ENCODE measurements at places on chromosomes 1 and 21.
A peak's percentile ranks its signal among the peaks of the same experiment; 100 is the strongest.

DNA sequence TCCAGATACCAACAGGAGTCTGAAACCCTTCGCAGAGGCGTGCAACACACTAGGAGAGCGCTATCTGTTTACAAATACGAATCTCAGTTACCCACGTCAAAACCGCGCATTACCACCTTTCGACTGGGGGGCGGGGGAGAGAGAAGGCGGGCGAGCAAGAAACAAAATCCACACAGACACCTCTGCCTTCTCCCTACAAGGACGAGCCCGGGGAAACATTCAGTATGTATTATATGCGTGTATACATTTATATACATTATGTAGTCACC, 722 bp downstream of the TUT4 start:
- DNase-seq = peak; percentile 25

- no peak for DNase-seq
Measured at GRCh38 chr1:96580920-96581319, 140.7 kb upstream of the PTBP2 start.

GRCh38 chr1:110067479-110067892, 3.0 kb downstream of the ALX3 start:
- DNase-seq = no peak

DNA sequence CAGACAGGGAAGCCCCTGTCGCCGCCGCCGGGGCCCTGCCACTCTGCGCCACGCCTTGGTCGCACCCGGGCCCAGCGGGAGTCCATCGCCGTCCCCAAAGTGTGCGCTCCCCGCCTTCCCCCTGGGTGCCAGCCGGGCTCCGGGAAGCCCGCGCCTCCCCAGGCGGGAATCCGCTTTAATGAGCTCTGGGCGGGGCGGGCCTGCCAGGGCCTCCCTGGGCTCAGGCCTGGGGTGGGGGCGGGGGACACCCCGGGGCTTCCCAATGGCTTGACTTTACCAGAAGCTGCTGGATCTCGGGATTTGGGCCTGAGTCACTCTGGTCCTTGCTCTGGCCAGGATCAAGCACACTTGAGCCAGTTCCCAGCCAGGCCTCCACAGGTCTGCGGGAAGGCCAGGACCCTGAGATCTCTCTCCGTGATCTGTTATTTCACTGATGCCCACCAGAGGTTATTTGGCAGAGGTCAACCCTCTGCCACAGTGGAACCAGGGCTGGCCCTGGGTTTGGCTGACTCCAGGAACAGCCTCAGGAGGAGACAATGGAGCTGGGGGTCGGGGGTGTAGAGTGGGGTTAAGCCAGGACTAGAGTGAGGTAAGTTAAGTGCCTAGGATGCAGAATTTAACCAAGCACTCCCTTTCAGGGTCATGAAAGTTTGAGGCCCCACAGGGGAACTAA, 178.4 kb upstream of the EDN2 start:
- no peak for DNase-seq

- DNase-seq = no peak
Measured at GRCh38 chr1:116345011-116345410, 28.0 kb upstream of the ATP1A1 start.

DNA sequence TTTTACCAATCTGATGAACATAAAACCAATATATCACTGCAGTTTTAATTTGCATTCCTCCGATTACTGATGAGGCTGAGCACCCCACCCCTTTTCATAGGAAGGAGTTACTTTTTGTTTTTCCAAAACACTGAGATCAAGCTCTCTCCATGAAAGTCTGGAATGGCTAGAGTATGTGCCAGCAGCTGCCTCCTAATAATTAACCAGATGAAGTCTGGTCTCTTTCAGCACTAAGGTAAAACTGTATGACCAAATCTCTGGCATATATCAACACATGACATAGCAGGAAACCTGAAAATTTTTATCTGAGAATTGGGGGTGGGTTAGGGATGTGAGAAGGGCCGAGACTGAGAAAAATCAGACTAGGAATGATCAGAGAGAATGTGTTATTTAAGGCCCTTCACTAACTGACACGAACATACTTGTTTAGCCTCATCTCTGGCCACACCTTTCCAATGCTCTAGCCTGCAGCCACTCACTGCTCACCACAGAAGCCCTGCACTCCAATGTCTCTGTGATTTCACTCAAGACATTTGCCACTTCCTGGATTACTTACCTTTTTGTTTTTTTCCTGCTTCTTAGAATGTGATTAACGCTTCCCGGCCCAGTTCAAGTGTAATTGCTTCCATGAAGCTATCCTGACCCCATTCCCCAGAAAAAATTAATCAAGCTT, 34.7 kb downstream of the WASF2 start:
- DNase-seq = no peak

GRCh38 chr1:208004851-208005250, 93.9 kb upstream of the CD34 start:
- DNase-seq = no peak

DNA sequence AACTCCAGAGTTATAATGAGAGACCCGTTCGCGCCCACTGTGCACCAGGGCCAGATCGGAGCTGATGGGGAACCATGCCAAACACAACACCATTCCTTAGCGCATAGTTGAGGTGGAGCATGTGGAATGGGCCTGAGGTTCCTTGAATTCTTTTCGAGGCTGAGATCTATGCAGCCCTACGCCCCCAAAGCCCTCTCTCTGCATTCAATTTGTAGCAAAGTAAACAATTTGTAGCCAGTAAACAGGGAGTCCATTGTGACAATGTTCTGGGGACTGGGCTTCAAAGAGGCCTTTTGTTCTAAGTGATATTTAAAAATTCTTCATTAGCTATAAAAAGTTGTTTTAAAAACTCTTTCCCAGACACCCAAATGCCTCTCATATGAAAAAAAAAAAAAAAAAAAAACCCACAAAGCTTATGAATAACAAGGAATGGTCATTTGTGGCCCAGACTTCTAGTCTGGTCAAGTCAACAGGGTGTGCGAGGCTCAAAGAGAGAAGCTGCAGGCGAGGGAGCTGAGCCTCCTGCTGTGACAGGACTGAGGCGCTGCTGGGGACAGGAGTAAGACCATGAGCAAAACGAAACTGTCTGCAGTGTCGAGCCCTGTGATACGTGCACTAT, 30.6 kb upstream of the KCNE2 start:
- no peak for DNase-seq

DNA sequence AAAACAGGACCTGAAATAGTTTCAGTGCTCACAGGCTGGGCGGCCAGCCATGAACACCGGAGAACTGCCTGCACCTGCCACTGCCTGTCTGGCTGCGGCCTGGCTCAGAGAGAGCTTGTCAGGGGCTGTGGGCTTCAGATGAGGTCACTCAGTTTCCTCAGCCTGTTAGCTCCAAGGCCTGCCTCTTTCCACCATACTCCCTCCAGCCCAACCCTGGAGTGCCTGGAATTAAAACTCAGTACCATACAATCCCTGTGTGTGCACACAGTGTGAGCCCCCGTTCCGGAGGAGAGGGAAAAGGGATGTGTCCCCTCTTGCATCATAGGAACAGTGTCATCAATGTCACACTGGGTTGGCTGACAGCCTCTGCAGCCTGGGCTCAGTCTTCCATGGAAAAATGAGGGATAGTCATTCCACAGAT, 16.2 kb downstream of the CACNA1S start:
- DNase-seq = no peak

- DNase-seq = no peak
Measured at GRCh38 chr1:156140879-156141707, 12.3 kb upstream of the SEMA4A start.

GRCh38 chr1:162639718-162640117, 7.5 kb downstream of the DDR2 start:
- no peak for DNase-seq

DNA sequence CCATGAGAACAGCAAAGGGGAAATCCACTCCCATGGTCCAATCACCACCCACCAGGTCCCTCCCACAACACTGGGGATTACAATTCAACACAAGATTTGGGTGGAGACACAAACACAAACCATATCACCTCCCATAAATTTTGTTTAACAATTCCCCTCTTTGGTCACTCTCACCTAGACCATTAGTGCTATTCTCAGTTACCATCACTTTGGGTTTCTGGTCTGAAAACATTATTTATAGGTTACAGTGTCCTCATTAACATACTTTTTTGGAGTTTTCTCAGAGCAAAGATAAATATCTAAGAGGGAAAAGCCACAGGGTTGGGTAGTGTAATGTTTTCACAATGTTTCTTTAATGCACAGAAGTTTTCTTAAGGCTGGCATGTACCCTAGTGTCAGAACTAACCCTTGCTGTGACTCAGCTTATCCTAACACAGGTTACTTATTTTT, 47.7 kb upstream of the DNAH14 start:
- no peak for DNase-seq

GRCh38 chr1:55531644-55532043, 316.5 kb upstream of the USP24 start:
- no peak for DNase-seq

GRCh38 chr1:14313731-14314431, 284.6 kb upstream of the KAZN start:
- DNase-seq = no peak

DNA sequence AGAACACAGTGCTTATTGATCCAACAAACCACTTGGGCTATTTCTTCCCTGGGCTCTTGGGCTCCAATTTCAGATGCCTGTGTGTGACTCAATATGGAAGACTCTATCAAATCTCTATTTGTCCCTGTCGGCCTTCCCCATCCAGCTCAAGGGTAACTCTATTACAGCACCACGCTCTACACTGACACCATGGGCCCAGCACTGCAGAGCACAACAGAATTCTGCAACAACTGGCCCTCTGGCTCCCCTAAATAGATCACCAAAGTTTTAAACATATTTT, 51.7 kb downstream of the CAPZB start:
- DNase-seq = no peak

DNA sequence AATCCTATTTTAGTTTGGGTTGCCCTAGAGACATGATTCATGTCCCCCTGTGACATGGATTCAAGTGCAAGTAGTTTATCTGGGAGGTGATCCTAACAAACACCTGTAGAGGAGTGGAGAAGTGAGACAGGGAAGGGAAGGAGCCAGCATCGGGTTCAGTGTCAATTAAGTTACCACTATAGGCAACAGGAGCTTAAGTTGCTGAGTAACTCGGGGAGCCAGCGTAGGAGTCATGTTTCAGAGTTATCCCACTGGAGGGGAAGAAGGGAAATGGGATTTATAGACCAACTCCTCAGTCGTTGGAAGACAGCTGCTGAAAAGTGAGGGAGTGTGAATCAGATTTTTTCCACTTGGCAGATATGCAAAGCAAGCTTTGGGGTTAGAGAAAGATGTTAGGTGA, 54.9 kb downstream of the SLC30A7 start:
- no peak for DNase-seq

GRCh38 chr1:223887747-223888418, 42.1 kb upstream of the TP53BP2 start:
- DNase-seq = no peak

GRCh38 chr1:53554592-53555305, 95.5 kb downstream of the DMRTB1 start:
- no peak for DNase-seq

- DNase-seq = no peak
Measured at GRCh38 chr1:157114183-157115121, 14.8 kb upstream of the ETV3L start.

- no peak for DNase-seq
Measured at GRCh38 chr1:50285994-50286393, 137.2 kb downstream of the DMRTA2 start.

DNA sequence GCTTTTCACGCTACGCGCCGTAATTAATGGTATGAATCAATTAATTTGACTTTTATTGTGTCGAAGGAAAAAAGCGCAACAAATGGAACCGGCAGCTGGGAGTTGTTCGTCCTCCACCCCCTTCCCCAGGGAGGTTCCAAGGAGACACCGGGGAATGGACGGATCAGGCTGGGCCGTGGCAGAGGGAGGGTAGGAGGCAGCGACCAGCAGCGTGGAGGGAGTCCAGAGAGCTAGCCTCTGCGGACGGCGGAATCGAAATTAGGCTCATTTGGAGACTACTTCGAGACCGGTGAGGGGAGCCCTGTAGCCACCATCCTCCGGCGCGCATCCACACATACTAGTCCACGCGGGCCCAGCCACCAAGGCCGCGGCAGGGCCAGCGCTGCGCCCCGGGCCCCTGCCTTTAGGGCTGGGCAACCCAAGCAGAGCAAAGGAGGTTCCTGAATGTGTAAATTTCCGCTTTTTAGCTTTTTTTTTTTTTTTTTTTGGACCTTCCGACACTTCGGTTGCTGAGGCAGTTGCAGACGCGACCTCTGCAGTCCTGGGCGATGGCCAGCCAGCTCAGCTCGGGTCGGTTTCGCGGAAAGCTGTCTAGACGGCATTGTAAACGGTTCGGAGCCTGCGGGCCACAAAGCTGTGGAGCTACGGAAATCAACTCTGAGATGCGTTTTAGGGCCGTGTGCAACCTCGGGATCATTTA, 2.2 kb upstream of the FOXD3 start:
- DNase-seq = no peak

- DNase-seq = peak; percentile 43
Measured at GRCh38 chr21:17513214-17514123, 626 bp downstream of the CXADR start.

DNA sequence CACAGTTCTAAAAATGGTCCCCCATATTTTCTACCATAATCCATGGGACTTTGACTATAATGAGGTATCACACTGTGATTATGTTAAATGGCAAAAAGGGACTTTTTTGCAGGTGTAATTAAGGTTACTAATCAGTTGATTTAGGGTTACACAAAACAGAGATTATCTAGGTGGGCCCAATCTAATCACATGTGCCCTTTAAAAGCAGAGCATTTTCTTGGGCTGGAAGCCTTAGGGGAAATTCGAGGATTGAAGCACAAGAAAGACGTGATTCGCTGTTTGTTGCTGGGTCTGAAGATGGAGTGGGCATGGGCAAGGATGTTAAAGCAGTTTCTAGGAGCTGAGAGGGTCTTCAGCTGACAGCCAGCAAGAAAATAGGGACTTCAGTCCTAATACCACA, 13.4 kb downstream of the RAVER2 start:
- no peak for DNase-seq

GRCh38 chr1:219805191-219805590, 123.2 kb downstream of the SLC30A10 start:
- no peak for DNase-seq

DNA sequence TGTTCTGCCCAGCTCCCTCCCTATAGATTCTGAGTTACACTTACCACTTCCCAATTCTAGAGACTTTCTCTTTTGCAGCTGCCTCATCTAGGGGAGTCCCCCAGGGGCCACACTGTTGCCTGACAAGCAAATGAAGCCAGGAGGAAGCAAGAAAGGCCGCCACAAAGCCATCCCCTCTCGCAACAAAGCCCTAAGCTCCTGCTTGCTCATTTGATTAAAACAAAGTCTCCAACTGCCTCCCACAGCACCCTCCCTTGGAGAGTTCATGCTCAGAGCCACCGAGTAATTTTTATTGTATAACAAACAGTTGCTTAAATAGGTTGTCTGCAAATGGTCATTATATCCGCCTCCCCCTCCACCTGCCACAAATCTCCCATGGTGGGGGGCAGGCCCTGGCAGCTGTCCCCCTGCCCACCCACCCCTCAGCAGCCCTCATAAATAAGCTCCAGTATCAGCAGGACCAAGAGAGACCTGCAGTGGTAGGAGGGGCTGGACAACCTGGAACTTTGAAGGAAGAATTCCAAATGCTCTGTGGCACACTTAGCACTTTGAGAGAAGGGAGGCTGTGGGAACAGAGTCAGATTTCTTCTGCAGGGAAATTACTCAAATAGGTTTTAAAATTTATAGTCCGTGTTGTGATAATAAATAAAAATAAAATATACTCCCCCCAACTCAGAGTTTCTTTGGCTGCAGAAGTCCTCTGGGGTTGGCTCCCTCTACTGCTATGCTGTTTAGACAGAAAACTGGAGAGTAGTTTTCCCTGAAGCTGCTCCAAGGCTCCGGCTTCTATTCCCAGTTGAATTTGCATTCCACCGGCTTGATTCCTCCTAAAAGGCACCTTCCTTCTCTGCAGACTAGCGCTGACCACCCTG, 237.5 kb downstream of the TTLL7 start:
- DNase-seq = no peak

Measured in NCI-H774 (cell line).